ENCODE measurements at places on chromosomes 2 and 18.

- DNase-seq = no peak
Measured at GRCh38 chr18:64037812-64038414, 68.0 kb downstream of the SERPINB8 start.

DNA sequence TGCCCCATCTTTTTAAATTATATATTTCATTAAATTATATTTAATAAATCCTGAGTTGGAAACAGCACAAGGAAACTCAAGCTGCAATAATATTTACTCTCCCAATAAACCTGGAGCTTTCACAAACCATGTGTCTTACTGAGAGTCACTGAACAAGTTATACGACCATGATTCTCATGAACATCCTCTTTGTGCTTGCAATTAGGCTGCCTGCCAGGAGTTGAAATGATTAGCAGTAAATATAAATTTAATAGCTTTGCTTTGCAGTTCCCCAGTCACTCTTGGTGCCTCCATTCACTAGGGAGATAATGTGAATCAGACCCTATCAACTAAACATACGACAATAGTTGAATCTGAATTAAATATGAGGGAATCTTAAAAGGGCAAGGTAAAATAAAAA, 905.1 kb downstream of the NRXN1 start:
- DNase-seq = no peak

DNA sequence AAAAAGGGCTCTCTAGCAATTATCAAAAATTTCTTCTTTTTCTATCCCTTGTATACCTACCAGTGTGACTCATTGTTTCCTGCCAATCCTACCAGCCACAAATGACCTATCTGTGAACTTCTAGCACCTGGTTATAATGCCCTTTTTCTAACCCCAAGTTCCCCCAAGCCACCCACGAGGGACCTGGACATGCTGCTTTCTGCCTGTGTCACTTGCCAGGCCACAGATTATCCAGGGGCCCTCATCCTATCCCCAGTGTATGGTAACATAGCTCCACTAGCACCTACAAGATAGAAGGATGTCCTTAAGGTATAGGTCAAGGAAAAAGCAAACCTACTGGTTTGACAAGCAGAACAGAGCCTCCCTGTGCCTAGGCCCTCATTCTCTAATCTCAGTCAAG, 26.8 kb downstream of the AAK1 start:
- DNase-seq = peak; percentile 25

DNA sequence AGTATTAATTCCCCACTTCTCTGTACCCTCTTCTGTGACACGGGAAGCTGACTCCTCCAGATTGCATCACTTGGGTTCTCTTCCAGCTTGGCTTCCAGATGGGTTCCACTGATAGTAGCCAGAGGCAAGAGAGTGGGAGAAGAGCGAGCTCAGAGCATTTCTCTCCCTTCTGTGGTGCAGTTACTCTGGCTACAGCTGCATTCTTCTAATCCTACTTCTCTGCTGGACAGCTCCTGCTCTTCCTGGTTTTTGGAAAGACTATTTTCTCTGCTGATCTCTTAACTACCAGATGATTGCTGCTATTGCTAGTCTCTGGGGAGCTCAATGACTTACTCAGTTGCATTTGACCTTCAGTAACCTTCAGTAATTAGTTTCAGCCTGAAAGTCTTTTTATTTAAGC, 187.5 kb upstream of the MAP2 start:
- no peak for DNase-seq

DNA sequence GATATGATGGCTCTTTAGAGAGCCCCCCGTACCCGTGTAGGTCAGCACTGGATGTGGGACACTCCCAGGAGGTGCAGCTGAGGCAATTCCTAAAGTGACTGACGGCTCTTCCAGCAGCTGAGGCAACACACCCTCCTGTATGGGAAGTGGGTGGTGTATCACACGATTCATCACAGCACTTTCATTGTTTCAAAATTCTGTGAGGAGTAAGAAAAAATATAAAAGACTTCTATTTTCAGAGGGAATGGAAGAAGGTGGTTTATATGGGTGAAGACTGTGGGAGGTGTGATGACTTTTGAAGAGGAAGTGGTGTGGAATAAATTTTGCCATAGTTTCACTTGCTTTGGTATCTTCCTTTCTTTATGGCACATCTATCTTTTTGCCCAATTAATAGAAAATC, 22.3 kb downstream of the QPCT start:
- no peak for DNase-seq

GRCh38 chr18:5893956-5894610, 1.2 kb downstream of the TMEM200C start:
- DNase-seq = no peak

GRCh38 chr2:85911814-85912692, 23.3 kb upstream of the ST3GAL5 start:
- peak; percentile 88 for DNase-seq

DNA sequence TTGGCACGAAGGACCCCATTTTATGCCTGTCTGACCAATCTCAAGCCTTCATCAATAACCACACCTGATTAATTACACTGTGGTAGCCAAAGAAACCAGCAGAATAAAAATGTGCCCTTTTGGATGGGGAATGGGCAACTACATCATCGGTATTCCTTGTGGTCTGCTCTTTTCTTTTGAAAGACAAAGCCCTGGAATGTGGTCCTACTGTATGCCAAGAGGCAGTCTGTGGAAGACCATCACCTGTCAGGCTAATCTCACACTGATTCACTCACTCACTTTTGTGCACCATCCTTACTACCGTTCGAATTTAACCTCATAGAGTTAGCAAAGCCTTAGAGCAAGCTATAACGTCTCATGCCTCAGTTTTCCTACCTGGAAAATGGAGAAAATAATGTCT, 275.2 kb upstream of the LRRTM1 start:
- DNase-seq = no peak

- no peak for DNase-seq
Measured at GRCh38 chr2:125837128-125837527, 818.8 kb upstream of the GYPC start.

DNA sequence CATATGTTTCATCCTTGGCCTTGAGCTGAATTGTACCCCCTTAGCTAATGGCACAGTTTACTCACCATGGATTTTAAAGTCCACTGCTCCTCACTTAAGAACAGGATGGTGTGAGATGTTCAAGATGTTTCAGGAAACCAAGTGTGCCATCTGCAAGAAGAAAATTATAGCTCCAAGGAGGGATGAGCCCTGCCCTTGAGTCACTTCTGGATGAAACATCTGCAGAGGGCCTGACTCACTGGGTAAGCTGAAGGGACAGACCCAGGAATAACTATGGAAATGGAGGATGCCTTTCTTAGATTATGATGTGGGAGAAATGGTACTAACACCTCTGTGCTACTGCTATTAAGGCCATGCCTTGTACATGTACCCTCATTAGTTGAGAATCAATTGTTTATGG, 6.4 kb downstream of the MARS2 start:
- DNase-seq = no peak

- DNase-seq = no peak
Measured at GRCh38 chr2:174002679-174003078, 37.5 kb upstream of the SP3 start.

Data from NCI-H226 (cell line).